ENCODE measurements at places on chromosomes 2 and 18. TPM values are rescaled to one million over a fixed set of nuclear protein-coding genes. Genes with fewer than 3 reads are reported as not detected.

Gene REG3G
- not detected for total RNA-seq

Gene COLEC11
- not detected for total RNA-seq

DNA sequence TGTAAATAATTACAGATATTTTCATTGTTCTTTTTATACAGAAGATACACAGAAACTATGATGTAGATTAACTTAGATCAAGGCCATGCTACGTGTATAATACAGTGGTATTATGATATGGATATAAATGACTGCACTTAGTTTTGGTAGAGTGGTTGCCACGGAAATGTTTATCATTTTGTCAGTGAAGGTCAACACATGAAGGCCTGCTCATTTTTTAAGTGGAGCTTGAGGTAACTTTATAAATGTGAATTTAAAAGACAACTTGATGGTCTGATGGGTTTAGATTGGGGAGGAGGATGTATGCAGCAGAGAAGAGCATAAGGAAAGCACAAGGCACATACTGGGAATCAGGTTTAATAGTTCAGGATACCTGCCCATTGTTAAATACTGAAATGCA is 14.4 kb upstream of the BBS5 start:
- no peak for DNase-seq

DNA sequence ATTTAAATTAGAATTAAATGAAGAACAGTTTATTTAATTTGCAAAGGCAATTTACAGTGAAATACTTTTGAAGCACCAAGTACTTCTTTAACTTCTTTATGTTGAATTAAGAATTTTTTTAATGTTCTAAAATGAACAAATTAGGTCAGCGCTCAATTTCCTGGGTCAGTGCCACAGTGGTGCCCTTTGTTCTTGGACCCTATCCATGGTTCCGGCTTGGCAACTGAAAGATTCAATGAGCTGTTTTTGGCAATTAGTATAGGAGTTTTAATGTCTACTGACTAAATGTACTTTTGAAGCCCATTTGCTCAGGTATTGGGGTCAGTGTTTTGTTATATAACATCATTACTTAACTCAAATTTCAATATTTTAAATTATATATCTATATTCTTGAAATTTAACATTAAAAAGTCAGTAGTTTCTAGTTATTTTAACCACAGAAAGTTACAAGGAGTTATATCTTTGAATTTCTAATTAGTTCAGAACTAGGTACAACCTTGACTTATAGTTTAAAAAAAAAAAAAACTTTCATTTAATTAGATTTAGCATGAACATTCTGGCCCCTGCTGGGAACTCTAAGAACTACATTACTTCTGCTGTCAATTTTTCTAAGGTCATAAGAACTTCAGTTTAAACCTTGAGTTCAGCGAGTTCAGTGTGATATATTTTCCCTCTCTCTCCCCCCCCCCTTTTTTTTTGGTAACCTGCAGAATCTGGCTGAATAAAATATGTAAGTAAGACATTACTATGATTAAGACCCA is 7.6 kb upstream of the MSTN start:
- peak; percentile 41 for DNase-seq

DNA sequence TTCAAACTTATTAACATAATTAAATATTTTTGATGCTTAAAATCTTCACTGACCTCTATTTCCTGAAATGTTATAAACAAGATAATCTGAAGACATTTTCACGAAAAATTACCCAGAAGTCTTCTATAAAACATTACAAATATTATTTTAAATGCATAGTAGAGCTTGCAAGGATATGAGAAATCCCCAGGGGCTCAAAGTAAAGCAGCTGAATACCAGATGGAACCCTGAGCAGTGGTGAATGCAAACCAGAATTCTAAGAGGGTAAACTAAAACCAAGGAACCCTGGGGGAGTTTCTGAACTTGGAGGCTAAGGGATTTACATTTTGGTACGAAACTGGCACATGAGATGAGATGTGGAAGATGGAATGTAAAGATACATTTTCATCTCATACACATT is 83.6 kb downstream of the FSHR start:
- DNase-seq: no peak

DNA sequence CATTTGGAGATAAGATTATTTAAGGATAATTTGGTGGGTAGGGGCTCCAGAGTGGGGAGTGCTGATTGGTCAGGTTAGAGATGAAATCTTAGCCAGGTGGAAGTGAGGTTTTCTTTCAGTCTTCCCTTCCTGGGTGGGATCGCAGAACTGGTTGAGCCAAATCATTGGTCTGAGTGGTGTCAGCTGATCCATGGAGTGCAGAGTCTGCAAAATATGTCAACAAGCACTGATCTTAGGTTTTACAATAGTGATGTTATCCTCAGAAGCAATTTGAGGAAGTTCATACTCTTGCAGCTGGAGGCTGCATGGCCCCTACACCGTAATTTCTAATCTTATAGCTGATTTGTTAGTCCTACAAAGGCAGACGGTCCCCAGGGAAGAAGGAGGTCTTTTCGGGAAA is 1483.4 kb upstream of the ZEB2 start:
- DNase-seq: no peak

GRCh38 chr2:153986488-153987229 is 114.9 kb downstream of the GALNT13 start:
- DNase-seq: no peak

Gene TFPI
- total RNA-seq: 43.8 TPM

GRCh38 chr2:176038694-176039093 is 36.6 kb upstream of the LNPK start:
- no peak for DNase-seq

DNA sequence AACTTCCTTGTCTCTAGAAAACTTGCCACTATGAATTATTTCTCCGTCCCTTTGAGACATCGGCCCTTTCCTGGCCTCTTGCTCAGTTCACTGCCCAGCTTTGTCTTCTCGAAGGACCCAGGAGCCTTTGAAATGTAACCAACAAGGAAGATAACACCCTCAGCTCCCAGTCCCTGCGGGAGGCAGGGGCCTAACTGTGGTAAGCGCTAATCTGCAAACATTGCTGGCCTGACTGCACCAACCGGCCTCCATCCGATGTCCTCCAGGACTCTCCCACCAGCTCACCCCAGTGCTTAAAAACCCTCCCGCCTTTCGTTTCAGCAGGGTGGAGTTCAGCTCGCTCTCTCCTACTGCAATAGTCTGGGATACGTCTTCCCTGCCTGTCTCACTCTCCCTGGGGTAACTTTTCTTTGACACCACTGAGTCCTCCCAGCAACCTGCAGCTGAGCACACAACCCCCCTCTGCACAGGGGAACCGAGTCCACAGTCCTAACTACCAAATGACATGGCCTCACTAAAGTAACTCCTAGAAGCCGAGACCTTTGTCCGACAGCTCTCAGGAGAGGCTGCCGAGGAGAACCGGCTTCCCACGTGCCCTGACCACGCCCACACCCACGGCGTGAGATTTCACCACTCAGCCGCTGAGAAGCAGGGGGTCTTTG is 76.1 kb downstream of the MBP start:
- DNase-seq: no peak

Gene ATAD2B
- 7.9 TPM for total RNA-seq

Gene RFX8
- total RNA-seq: 4.6 TPM

DNA sequence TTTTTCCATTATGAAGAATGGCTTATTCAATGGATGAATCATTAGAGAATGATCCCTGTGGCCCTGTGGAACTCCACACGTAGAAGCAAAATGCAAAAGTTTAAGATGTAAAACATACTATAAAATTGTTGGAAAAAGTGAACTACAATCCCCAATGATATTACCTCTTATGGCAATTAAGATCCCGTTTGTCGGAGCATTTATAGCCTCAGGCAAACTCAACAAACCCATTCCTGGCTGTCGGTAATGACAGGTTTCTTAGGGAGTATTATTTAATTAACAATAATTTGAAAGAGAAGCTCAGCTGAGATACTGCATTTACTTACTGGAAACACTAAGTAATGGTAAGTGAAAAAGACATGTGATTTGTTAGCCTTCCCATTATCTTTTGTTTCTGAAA is 138.3 kb downstream of the CDH20 start:
- no peak for DNase-seq

DNA sequence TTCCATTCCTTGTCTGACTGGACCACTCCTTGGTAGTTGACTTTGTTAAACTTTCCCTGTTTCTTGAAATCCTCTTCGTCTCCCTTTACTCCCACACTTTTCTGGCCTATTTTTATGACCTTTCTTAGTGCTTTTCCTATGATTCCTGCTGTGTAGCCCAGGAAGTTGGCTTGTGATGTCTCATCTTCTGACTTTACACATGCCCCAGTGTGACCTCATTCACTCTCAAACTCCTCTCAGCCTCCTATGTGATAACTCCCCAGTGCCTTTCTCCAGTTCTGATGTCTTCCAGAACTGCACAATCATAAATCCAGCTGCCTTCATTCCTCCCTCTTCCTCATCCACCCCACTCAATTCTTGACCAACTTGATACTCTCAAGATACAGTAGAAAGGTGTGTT is 407.6 kb downstream of the TGIF1 start:
- DNase-seq: no peak

- peak; percentile 46 for DNase-seq
These were observed 45.9 kb downstream of the ST6GAL2 start for GRCh38 chr2:106839849-106840595.

Gene RNF152
- total RNA-seq: 4.2 TPM

GRCh38 chr2:221554769-221555493 is 17.2 kb downstream of the EPHA4 start:
- DNase-seq: no peak

Gene ACMSD
- not detected for total RNA-seq

DNA sequence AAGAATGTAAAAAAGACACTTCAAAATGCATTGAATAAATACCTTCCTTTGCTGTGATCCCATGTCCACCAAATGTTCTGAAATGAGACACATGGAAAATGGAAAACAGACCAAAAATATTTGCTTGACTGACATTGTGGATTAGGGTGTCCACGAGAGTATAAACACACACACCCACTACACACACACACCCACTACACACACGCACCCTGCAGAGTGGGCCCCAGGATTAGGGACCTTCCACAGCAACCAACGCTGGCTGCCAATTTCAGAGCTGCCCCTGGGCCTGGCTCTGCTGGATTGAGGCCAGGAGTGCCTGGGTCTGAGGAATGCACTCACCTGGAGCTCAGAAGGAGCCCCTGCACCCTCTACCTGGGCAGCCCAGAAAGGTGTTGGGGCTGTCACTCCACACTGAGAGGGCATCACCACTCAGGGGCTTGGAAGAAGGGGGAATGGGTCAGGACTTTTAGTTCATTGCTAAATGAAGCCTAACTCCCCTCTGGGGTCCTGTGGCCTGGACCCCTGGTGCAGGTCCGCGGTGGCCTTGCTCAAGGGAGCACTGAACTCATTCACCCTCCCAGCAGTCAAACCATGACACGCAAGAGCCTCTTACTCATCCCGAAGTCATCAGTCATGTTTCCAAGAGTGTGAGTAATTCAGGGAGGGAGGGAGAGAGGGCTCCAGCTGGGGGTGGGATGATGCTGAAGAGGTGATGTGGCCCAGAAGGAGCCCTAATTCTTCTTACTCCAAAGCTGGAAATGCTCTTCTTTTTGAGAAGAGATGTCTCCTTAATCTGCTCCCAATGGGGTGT is 50.2 kb upstream of the PLB1 start:
- DNase-seq: peak; percentile 96

Data from Daoy (cell line).